Activated CD4-positive, CD25-positive, alpha-beta regulatory T cell treated with anti-CD3 and anti-CD28 coated beads, Interleukin-2, amount 50 U/mL, for 16 hours (primary cell): ENCODE measurements at places on chromosomes 16 and 17.

DNA sequence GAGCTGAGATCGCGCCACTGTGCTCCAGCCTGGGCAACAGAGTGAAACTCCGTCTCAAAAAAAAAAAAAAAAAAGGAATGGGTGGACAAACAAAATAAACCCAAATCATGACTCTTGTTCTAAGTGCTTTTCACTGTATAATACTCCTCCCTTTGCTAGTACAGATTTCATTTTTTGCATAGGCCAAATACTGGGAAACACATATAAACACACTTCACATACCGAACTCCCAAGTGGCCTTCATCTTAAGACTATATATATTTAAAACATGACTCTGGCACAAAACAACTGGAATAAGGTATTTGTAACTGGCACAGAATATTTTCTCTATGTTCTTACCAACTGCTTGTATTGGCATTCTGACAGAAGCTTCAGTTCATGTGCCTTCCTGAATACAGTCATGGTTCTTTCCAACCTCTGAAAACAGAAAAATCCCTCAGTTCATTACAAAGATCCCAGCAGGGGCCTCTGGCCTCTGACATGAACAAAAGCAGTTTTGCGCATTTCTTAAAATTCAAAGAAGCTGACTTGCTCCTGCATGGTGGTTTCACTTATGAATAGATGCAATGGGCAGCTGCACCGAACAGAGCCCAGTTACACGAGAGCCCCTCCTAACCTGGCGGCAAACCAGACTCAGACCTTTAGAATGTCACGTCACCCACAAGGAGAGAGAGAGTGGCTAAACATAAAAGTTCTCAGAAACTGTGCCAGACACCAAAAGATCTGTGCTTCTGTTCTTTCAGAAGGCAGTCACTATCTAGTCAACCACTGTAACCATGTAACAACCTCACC, 19.1 kb upstream of the COPRS start:
- no peak for DNase-seq

- DNase-seq = no peak
These were observed 396.7 kb upstream of the MAF start for GRCh38 chr16:79997257-79997656.

DNA sequence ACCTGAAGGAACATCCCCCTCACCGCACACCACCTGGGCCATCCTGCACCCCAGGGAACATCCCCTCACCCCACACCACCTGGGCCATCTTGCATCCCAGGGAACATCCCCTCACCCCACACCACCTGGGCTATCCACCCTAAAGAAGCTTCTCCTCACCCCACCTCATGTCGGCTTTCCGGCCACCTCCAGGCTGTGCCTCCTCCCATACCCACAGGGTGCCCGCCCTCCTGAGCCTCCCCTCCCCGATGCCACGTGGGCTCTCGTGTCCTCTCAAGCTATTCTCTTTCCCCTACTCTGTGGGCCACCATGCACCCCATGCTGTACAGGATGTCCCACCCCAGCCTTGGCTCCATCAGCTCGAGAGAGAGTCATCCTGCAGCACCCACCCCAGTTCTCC, 18.0 kb downstream of the MYLK3 start:
- DNase-seq = no peak

DNA sequence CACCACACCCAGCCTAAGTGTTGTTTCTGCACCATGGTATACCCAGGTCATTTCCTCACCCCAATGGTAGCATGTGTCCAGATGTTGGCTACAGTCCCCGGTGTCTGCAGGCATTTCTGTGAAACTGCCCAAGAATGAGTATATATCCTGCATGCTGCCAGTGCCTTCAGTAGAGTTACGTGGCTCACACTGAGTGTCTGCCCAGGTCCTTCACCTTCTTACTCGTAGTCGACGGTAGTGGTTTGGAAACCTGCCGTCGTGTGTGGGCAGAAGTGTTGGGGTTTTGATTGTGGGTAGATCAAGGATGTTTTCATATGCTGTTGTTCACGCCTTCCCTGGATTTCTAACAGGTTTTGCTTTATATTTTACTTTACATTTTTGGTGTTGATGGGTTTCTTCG, 16.8 kb downstream of the TCF25 start:
- no peak for DNase-seq

DNA sequence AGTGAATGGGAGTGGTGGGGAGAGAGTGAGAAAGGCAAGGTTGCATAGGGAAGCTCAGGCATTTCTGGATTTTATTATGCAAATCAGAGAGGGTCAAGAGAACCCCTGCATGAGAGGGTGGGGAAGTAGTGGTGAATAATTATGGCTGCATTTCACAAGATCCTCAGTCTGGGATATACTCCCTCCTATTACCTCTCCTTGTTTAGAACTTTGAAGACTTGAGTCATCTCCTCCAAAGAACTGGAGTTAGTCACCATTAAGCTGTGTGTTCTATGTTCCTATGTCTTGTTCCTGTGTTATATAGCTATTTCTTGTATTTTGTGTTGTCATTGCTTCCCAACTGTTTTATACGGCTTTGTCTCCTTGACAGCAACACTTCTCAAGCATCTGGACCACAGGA, 18.4 kb downstream of the SOX9 start:
- no peak for DNase-seq

GRCh38 chr16:51155199-51155607, 4.1 kb upstream of the SALL1 start:
- DNase-seq = no peak

DNA sequence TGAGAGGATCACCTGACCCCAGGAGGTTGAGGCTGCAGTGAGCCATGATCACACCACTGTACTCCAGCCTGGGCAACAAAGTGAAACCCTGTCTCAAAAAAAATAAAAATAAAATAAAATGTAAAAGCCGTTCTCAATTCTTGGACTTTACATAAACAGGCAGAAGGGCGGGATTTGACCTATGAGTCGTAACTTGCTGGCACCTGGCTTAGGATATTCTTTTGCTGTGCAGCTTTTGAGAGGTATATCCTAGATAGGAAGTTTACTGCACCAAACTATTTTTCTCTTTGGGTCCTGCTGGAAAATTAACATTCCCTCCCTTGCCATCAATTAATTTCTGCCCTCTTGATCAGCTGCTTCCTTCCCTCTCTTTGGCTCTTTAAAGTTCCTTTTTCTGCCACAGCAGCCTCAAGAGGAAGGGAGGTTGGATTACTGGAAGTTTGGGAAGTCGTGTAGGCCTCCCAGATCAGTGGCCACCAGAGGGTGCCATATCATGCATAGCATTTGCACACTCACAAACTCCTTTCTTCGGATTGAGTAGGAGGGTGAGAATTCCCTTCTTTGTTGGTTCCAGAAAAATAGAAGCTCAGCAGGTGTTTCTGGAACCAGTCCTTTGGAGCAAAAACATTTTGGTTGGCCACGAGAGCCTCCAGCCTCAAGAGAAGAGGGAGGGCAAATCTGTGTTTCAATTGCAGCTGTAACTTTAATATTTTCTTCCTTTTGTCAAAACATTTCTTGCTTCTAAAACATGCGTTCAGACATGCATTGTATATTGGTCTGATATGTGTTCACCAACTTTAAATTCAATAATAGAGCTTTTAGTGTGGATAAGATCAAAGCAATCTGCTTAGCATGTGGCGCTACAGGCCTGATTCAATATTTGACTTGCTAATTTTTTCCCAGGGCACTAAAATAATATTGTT, 147.3 kb downstream of the CCDC182 start:
- no peak for DNase-seq

DNA sequence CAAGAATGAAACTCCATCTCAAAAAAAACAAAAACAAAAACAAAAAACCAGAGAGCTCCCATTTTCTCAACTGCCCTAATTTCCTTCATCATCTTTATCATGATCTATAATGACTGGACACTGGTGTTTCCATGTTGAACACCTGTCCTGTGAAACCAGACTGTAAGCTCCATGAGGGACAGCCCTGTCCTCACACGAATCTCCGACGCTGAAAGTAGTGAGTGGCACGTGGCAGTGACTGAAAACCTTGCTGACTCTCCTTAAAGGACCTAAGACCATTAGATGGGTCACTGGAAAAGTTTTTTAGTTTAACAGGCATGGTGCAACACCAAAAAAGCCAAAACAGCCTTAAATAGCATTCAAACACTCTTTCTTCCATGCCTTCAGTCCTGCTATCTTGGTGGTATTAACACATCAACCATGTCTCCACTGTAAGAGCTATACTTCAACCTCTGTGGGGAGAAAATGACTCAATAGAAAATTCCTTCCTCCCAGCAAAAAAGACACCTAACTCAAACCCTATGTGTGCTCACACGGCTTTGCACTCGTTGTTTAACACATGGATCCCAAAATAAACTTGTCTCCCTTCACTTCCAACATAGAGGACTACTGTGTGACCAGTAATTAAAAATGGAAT, 8.3 kb downstream of the AXIN2 start:
- DNase-seq = no peak

- DNase-seq = no peak
These were observed 696.2 kb upstream of the RBFOX1 start for GRCh38 chr16:6636457-6636856.

GRCh38 chr16:49027420-49027819, 254.2 kb downstream of the CBLN1 start:
- DNase-seq = no peak

DNA sequence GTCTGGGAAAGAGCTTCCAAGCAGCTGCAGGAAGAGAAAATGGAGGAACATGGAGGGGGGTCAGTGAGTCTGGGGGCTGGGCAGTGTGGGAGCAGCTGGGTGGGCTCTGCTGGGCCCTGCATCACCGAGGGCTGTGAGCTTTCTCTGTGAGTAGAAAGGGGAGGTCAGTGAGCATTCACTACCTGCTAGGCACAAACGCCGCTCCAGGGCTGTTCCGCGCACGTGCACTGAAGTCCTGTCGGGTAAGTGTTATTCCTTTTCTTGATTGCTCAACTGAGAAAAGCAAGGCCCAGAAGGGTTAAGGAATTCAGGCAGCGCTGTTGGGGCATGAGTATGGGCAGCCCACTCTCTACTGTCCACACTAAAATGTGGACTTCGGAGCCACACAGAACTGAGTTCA, 4.7 kb downstream of the CACNG5 start:
- DNase-seq = no peak

DNA sequence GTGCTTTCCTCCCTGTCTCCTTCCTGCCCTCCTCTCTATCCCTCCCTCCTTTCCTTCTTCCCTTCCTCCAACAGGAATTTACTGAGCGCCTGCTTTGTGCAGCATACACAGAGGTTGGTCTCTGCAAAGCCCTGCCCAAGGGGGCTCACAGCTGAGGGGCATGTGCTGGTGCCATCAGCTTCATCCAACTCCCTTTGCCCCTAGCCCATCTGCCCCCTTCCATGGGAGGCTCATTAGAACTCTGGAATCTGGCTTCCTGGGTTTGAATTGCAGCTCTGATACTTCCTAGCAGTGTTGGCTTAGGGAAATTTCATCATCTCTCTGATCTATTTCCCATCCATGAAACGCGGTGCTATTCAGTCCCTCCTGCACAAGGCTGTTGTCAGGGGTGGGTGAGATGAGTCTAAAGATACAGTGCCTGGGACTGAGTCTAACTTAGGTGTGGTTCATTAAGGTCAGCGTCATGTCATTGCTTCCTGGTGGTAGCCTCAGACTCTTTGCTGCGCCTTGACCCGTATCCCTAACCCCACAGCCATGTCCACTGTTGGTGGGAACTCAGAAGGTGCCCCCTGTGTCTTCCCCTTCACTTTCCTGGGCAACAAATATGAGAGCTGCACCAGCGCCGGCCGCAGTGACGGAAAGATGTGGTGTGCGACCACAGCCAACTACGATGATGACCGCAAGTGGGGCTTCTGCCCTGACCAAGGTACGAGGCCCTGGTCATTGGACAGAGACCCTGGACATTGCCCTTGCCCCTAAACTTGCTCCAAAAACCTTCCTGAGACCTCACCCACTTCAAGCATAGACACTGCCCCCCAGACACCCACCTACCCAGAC, 10.3 kb downstream of the MMP2 start:
- no peak for DNase-seq

DNA sequence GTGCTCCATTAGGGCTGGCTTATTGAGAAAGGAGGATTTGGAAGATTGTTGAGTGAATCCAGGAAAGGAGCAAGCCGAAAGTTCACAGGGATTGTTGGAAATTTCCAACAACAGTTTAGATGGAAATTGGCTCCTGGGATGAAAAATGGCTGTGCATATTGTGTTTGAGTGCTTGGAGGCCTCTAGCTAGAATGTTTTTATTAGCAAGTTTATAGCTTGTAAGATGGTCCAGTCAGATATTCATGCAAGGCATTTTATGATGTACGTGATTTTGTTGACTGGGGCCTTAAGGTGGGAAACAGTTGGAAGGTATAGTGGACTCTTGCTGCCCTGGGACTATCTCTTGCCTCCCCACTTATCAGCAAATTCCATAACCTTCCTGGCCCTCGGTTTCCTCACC, 216.7 kb downstream of the PRKCA start:
- no peak for DNase-seq

- DNase-seq = no peak
These were observed 162.2 kb downstream of the COPRS start for GRCh38 chr17:31696703-31697325.

- DNase-seq = no peak
These were observed 239 bp downstream of the PIEZO1 start for GRCh38 chr16:88784856-88785105.

- no peak for DNase-seq
These were observed 49.1 kb upstream of the SLC25A19 start for GRCh38 chr17:75338335-75338734.

DNA sequence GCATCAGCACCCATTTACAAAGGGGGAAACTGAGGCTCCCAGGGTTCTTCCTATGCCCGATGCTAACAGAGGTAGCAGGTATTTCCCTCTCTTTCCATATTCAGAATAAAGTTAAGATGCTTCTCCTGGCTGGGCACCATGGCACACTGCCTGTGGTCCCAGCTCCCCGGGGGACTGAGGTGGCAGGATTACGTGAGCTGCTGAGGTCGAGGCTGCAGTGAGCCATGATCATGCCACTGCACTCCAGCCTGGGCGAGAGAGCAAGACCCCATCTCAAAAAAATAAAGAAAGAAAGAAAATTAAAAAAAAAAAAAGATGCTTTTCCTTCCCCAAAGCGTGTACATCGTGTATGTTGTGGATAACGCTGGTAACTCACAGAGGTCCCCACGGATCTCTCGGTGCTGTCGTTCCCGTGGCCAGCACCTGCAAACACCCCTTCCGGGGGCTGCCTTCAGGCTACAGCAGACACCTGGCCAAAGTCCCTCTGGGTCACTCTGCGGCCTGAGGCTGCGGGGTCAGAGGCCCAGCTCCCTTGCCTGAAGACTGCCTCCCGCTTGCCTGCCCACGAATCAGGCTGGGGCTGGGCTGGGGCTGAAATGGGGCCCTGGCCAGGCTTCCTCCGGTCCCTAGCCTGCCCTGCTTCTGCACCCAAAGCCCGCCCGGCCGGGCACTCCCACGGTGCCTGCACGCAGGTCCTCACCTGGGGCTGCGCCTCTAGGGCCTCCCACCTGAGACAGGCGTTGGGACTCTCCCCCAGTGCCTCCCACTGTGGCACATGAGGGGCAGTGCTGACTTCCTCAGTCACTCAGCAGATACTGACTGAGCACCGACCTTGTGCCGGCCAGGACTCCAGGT, 63.1 kb downstream of the ZDHHC7 start:
- no peak for DNase-seq

- DNase-seq = no peak
These were observed 241.3 kb upstream of the TBX2 start for GRCh38 chr17:61158376-61158775.
